ENCODE measurements at places on chromosomes 3 and 15. TPM values are rescaled to one million over a fixed set of nuclear protein-coding genes. Genes with fewer than 3 reads are reported as not detected.

- DNase-seq = no peak
Measured at GRCh38 chr3:172289583-172289982, 158.7 kb downstream of the GHSR start.

- peak; percentile 54 for DNase-seq
Measured at GRCh38 chr3:128549283-128550112, 56.5 kb upstream of the GATA2 start.

DNA sequence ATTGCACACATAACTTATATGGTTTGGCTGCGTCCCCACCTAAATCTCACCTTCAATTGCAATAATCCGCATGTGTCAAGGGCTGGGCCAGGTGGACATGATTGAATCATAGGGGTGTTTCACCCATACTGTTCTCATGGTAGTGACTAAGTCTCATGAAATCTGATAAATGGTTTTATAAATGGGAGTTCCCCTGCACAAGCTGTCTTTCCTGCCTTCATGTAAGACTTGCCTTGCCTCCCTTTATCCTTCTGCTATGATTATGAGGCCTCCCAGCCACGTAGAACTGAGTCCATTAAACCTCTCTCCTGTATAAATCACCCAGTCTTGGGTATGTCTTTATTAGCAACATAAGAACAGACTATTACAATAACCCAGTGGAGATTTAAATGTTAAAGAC is 653.9 kb downstream of the ROBO1 start:
- DNase-seq = no peak

DNA sequence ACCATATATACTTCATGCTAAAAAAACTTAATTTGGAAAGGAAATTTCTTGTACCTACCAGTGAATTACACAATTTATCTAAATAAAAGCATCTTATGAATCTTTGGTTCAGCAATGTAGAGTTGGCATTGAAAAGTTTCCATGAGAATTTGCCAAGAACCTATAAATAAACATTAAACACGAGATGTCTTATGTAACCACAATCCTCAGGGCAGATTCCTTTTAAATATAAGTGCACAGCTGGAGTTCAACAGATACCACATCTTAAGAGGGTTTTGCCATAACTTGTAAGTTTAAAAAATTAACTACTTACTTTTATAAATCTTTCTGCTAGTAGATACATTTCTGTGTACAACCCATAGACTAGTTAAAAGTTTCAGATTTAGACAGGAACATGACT is 499.3 kb upstream of the ARRDC4 start:
- peak; percentile 10 for DNase-seq

Gene LRRC15
- 0.10 TPM for polyA plus RNA-seq

Measured in hindlimb muscle (tissue), 1 donor.